ENCODE measurements at places on chromosomes 12 and 14.
A peak's percentile ranks its signal among the peaks of the same experiment; 100 is the strongest.

- no peak for DNase-seq
Measured at GRCh38 chr12:110794623-110795280, 52.0 kb upstream of the CCDC63 start.

- DNase-seq, result no peak
Measured at GRCh38 chr12:99911967-99912366, 72.8 kb downstream of the ANKS1B start.

- no peak for DNase-seq
Measured at GRCh38 chr12:115433014-115433634, 749.1 kb upstream of the TBX3 start.

- DNase-seq, result no peak
Measured at GRCh38 chr12:968545-968944, 19.1 kb upstream of the RAD52 start.

GRCh38 chr12:75815756-75816155 lies 215.8 kb downstream of the PHLDA1 start:
- no peak for DNase-seq

- DNase-seq, result no peak
Measured at GRCh38 chr12:27213830-27214787, 30.0 kb upstream of the STK38L start.

GRCh38 chr12:80268924-80269749 lies 169.8 kb downstream of the OTOGL start:
- no peak for DNase-seq

DNA sequence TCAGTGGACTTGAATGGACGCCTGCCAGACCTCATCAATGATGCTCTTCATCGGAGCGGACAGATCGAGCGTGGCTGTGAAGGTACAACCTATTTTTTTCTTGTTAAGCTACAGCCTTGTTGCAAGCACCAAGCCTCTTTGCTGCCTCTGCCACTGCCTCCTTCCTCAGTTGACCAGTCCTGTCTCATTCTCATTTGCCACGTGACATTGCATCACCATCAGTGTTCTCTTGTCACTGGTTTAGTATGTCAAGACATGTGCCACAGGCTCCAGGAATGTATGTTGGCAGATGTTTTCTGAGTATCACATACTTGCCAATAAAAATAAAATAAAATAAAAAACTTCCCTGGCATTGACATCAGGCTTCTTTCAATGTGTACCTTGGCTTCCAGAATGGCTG lies 798.1 kb downstream of the NRXN3 start:
- no peak for DNase-seq

- peak; percentile 73 for DNase-seq
Measured at GRCh38 chr12:71694099-71694820, 8.4 kb downstream of the TMEM19 start.

- DNase-seq, result peak; percentile 72
Measured at GRCh38 chr12:92702754-92703679, at the start of gene PLEKHG7. Gene PLEKHG7, plus strand, starts transcription at chr12:92702989. Its CDS starts 3,643 bp downstream, at chr12:92706632.
